Stimulated activated naive CD8-positive, alpha-beta T cell treated with anti-CD3 and anti-CD28 coated beads, Interleukin-15, Interleukin-2, amounts not matched to agents 100 U/mL and 50 U/mL, for 24 hours (primary cell): ENCODE measurements at places on chromosomes 2 and 18.

DNA sequence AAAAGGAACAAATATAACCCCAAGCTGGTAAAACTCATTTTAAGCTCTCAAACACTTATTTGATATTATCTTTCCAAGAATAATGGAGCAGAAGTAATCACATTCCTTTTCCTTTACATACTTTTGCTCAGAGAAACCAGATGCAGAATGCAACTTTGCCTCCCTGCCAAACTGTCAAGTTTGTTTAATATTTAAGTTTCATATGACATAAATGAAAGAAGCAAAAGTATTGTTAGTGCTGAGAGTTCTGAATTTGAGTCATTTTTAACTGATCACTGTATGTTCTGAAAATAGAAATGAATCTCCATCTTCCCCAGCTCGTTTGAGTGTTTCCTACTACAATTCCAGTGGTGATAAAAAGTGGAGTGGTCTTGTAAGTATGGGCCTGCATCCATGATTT is 423.4 kb downstream of the PID1 start:
- no peak for DNase-seq

GRCh38 chr2:66331176-66331575 is 103.7 kb upstream of the MEIS1 start:
- no peak for DNase-seq

DNA sequence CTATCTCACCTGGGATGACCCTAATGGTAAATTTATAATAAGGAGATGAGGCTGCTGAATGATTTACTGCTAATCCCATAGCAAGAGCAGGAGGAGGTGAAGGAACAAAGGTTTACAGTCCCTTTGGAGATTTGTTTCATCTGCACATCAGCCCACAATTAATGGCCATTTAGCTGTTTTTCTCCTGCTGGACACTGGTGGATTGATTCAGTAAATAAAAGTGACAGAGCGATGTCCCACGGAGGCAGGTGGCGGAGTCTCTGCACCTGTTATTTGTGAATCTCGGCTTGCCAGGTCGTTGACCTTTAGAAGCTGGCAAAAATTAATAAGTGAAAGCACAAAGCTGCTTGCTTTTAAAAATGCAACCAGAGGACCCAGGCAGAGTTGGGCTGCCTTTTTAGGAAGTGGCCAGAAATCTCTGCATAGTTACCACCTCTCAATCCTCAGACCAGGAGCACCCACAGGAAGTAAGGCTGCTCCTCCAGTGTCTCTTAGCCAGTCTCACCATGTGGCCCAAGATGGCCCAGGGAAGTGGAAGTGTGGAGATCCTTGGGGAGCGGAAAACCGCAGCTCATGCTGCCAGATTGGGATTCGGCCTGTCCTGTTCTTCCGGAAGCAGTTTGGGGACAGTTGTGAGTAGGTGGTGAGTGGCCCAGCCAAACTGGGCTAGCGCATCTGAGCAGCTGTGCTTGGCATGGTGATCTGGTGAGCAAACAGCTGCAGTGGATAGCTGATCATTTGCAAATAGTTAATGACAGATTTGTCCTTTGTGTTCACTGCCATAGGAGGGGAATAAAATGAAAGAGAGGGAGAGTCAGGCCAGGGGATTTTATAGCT is 1005.7 kb upstream of the PIK3C3 start:
- no peak for DNase-seq

DNA sequence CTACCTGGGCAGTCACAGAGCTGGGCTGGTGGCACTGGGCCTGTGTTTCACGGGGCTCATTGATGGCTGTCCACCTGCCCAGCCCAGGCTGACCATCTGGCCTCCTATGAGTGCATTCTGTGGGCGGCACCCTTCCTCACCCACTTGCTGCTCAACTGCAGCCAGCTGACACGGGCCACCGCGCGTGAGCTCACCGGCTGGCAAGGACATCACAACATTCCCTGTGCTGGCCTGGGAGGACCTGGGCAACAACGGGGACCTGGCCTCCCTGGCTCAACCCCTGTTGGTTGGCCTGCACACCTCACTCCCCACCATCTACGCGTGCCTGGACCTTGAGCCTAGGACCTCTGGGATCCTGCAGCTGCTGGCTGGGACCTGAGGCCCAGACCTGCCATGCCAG is 98.2 kb upstream of the DTNA start:
- DNase-seq: no peak

DNA sequence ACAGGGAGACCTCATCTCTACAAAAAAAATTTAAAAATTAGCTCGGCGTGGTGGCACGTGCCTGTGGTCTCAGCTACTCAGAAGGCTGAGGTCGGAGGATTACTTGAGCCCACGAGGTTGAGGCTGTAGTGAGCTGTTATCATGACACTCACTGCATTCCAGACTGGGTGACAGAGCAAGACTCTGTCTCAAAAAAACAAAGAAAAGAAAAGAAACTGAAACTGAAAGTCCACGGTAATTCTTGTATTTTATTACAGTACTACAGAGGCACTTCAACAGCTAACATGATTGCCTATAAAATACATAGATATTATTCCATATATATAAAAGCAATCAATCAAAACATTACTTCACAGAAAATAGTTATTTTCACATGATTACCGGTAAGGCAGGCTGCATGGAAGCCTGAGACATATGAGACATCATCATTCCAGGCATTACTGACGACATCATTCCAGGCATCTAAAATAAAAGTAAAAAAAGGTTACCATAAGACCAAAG is 23.1 kb downstream of the PRPF40A start:
- DNase-seq: peak; percentile 27

DNA sequence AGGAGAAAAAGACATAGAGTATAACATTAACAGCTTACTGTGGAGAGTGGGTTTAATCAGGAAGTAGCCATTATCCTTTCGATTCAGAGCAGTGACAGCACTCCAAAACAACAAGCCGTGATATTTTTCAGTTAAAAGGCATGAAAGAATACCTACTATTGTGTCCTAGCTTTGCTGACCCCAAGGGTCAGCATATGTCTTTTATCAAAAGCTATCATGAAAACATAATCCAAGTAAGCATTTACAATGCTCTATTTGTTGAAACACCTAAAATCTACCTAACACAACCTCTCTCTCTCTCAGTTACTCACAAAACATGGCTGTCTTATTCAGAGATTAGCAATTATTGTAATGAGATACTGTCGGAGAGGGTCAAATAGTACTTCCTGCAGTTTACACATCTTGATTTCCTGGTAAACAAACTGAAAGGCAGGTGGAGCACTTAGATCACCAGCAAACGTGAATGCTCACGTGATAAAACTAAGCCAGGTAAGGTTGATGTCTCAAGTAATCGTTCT is 100.0 kb downstream of the BAZ2B start:
- no peak for DNase-seq

DNA sequence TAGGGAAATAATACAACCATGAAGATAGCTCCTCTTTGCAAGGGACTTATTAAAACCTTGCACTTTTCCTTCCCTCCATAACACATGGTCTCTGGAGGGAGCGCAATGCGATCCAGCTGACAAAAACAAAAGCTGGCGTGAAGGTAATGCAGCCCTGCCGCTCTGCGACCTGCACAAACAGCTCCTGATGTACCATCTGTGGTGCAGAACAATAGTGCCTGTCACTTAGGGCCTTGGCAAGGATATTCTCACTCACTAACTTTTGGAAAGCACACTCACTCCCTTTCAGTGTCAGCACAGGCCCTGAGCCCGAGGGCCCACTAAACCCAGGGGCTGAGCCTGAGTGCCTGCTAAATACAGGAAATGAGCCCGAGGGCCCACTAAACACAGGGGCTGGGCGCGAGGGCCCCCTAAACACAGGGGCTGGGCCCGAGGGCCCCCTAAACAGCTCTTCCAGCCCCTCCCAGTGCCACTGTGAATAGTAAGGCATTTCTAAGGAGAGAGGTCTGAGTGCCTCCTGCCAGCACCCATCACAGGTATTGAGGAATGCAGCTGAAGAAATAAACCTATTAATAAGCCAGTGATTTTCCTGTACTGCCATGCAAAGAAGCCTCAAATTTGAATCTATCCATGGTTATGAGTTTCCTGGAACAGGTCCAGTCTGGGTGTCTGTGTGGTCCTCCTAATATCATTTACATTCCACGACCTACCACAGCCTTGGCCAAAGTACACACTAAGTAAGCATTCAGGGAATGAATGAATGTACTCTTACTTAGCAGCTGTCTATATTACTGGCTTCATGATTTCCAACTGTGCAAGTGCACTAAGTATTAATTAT is 9.3 kb downstream of the L3MBTL4 start:
- DNase-seq: no peak

- DNase-seq: no peak
Measured at GRCh38 chr2:202717598-202718310, 83.0 kb downstream of the FAM117B start.

DNA sequence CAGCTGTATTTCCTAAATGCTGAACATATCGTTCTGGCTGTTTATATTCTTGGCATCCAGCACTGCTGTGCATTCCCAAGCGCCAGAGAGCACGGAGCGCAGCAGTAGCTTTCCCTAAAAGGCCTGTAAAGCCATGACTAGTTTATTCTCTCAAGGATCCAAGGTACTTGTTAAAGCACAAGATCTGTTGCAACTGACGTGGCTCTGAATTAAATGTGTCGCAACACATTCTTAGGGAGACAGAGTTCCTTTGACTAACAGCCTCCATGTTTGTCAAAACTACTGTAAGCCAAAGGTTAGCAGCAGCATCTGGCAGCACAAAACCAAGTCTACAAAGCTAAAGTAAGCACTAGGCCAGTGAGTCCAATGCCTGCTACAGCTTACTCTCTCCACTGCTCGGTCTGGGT is 188.6 kb upstream of the FN1 start:
- DNase-seq: no peak

- DNase-seq: no peak
Measured at GRCh38 chr18:11269257-11269656, 119.9 kb upstream of the PIEZO2 start.

- DNase-seq: no peak
Measured at GRCh38 chr2:40488101-40488601, 36.3 kb upstream of the SLC8A1 start.

DNA sequence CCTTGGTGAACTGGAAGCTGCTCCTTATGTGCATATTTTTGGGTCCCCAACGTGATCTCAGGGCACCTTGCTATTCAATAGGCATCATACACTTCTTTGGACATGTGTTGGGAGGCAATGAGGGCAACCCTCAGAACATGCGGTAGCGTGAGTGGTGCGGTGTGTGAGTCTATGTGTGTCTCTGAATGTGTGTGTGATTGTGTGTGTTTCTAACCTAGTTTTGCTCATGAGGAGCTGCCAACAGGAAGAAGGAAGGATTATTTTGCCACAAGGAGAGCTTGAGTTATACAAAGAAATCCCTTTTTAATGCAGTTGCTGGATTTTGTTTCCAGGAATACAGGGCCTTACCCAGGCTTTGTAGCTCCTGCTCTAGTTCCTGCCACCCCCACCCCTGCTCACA is 75.8 kb upstream of the ITGA6 start:
- no peak for DNase-seq

GRCh38 chr2:66443979-66444861 is 9.3 kb downstream of the MEIS1 start:
- no peak for DNase-seq

- peak; percentile 22 for DNase-seq
Measured at GRCh38 chr18:63439334-63439733, 17.1 kb upstream of the VPS4B start.

GRCh38 chr2:112754564-112754963 is 9.8 kb downstream of the CKAP2L start:
- DNase-seq: no peak

DNA sequence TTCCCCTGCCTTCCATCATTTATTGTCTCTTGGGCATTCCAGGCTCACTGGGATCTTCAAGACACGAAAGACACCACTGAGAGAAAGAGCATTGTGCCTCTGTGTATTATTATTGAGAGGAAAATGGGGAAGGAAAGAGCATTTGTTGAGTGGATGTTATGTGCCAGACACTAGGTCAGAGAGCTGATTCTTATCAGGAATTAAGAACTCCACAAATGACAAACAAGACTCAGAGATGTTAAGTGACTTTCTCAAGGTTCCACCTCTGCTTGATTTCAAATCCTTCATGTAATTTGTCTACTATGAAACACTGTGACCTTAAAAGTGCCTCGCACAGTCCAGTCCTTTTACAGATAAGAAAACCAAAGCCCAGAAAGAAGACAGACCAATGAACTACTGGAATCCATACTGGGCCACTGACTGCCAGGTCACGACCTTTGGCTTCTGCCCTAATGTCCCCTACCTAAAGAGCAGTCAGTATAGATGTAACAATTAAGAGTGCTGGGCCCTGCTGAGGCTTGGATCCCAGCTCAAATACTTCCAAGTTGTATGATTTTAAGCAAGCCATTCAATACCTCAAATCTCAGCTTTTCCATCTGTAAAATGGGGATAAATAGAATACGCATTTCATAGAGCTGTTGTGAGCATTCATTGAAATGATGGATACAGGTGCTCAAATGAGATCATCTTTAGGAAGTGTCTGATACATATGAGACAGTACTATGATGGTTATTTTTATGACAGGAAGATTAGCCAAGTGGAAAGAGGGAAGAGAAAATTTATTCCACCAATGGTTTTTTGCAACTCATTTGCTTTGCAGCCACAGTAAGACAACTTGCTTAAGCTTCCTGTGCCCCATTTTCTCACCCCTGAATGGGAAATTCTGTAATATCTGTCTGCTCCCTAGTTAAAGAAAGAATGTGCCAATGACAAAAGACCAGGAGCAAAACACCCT is 10.9 kb downstream of the KLF7 start:
- DNase-seq: no peak

- no peak for DNase-seq
Measured at GRCh38 chr2:64540615-64541014, 16.5 kb downstream of the AFTPH start.

GRCh38 chr2:233857511-233858141 is 3.3 kb upstream of the HJURP start:
- DNase-seq: peak; percentile 76

- DNase-seq: peak; percentile 46
Measured at GRCh38 chr2:151410485-151410834, 758 bp downstream of the RIF1 start.

DNA sequence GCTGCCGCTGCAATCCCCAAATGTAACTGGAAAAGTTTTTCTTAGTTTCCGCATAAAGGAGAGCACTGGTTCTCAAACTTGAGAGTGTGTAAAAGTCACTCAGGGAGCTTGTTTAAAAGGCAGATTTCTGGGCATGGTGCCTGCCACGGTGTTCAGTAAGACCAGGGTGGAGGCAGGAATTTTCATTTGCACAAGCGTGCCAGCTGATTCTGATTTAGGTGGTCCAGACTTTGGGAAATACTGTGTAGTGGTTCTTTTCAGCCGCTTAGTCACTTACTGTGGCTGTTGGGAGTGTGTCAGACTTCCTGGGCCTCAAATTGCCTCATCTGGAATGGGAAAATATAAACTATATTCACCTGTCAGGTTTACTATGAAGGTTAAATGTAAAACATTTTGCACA is 788 bp downstream of the ARMC9 start:
- no peak for DNase-seq

DNA sequence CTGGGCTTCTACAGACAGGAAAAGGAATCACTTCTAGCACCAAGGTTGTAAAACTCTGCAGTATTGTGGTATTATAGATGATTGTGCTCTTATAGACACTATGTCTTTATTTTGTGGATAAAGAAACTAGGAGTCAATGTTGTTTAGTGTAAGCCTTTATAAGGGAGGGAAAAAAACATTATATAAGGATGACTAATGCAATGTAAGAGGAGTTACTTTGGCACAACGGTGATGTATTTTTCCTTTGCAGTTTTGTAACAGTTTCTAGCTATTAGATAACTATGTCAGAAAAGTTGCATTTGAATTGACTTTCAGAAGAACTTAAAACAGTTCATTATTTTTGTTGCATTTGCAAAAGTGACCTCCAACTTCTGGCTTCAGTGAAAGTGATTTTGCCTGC is 545.4 kb downstream of the CCDC85A start:
- DNase-seq: no peak
